A549 treated with Hydrocortisone at 1 μM for 4 hours (cell line): ENCODE measurements at places on chromosomes 4 and X. TPM values are rescaled to one million over a fixed set of nuclear protein-coding genes. Genes with fewer than 3 reads are reported as not detected.

Gene YIPF7
- not detected in 5 replicates for total RNA-seq

Gene ARHGEF9
- total RNA-seq, result 4.7 to 5.6 TPM (median 5.2 TPM) in 5 replicates

Gene IL15
- 11.6 to 15.4 TPM (median 13.9 TPM) in 5 replicates for total RNA-seq

Gene TMEM255A
- total RNA-seq, result 0.23 to 0.74 TPM (median 0.33 TPM) in 5 replicates

Gene ZFP92
- total RNA-seq, result 0.52 to 0.62 TPM (median 0.56 TPM) in 5 replicates

Gene S100P
- 44.4 to 144 TPM (median 132 TPM) in 5 replicates for total RNA-seq

Gene ZMAT1
- total RNA-seq, result 0.03 to 0.07 TPM (median 0.06 TPM) in 3 of 5 replicates, not detected in the others

Gene HDAC6
- total RNA-seq, result 25.3 to 30.4 TPM (median 28.9 TPM) in 5 replicates

Gene CSTF2
- total RNA-seq, result 29.3 to 36.5 TPM (median 29.8 TPM) in 5 replicates

Gene USP17L19
- total RNA-seq, result not detected in 5 replicates

Gene CACNA1F
- total RNA-seq, result not detected in 5 replicates
